Kidney (tissue), 22 donors: ENCODE measurements at places on chromosomes 11 and 22. TPM values are rescaled to one million over a fixed set of nuclear protein-coding genes. Genes with fewer than 3 reads are reported as not detected.

GRCh38 chr11:23723861-23724260 is 773.0 kb upstream of the LUZP2 start:
- DNase-seq: no peak

GRCh38 chr22:19635644-19636043 is 78.7 kb upstream of the SEPTIN5 start:
- DNase-seq: no peak

DNA sequence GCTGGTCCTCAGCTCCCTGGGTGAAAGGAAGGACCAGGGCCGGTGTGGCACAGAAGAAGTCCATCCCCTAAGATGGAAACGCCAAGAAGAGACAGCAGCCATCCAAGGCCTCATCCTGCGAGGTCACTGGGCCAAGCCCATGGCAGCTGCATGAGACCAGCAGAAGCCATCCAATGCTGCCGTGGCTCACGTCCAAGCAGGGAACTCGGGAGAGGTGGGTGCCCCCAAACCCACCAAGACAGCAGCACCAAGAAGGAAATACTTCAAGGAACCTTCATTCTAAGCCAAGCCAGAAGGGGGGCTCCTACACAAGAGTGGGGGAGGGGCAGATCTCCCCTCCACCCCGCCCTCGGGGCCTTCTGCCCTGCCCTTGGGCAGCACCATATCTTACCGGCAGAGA is 49.6 kb downstream of the IGSF9B start:
- DNase-seq: no peak

GRCh38 chr11:122319691-122320620 is 203.9 kb upstream of the BLID start:
- DNase-seq: peak; percentile 36

- no peak for DNase-seq
These were observed 64.0 kb upstream of the FIBIN start for GRCh38 chr11:26929806-26930517.

DNA sequence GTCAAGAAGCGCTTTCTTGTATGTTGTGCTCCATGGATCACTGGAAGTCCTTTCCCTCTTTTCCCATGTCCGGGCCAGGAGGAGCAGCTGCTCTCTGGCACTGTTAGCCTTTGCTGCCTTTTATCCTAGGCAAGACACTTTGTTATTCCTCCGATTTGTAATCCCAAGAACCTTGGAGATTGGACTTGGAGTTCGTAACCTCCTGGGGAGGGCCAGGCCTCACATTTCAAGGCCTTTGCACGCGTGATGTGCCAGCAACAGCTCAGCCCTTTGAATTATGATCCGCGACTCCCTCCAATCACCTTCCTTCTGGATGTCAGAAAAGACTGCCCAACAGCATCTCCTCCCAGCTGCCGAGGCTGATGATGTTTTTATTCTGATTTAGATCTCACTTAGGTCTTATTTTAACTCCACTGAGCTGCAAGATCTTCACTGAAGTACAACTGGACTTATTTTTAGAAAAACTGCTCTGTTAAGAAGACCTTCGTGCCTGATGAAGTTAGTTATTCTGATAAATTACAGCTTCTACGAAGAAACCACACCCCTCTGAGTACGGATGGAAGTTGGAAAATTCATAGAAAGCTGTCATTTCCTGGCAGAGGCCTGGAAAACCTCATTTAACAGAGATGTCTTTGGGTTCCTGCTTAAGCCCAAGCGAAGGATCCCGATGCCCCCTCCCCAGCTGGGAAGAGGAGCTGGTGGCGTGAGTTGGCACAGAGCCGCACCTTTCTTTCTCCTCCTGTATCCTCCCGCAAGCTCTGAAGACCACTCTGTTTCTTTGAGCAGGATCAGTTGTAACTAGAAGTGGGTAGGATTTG is 62.4 kb downstream of the PARVB start:
- DNase-seq: no peak

GRCh38 chr11:129960216-129961214 is 42.1 kb downstream of the PRDM10 start:
- no peak for DNase-seq

- no peak for DNase-seq
These were observed 15.6 kb downstream of the OVCH2 start for GRCh38 chr11:7690648-7691047.

- DNase-seq: no peak
These were observed 925.4 kb downstream of the BRD1 start for GRCh38 chr22:48902001-48902869.

DNA sequence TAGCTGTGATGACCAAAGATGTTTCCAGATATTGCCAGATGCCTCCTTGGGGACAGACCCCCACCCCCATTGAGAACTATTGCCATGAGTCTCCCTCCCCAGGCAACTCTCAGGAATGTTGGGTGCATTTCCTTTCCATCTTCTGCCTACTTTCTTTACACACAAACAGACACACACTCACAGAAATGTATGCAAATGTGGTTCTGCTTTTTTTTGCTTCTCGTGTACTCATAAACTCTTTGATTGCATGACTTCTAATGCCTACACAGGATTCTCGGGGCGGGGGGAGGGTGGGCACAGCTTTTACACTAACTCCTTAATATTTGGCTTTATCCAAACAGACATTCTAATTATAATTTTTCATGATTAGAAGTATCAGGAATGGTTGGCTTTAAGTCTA is 53.3 kb upstream of the SUSD2 start:
- no peak for DNase-seq

- DNase-seq: no peak
These were observed 2.4 kb downstream of the GAS2L1 start for GRCh38 chr22:29308791-29309262.

The TLCD5 gene
- total RNA-seq: 6.0 TPM

The TMEM41B gene
- total RNA-seq: 32.4 TPM

The BLID gene
- total RNA-seq: not detected
